ENCODE measurements at places on chromosomes 3 and 15.

DNA sequence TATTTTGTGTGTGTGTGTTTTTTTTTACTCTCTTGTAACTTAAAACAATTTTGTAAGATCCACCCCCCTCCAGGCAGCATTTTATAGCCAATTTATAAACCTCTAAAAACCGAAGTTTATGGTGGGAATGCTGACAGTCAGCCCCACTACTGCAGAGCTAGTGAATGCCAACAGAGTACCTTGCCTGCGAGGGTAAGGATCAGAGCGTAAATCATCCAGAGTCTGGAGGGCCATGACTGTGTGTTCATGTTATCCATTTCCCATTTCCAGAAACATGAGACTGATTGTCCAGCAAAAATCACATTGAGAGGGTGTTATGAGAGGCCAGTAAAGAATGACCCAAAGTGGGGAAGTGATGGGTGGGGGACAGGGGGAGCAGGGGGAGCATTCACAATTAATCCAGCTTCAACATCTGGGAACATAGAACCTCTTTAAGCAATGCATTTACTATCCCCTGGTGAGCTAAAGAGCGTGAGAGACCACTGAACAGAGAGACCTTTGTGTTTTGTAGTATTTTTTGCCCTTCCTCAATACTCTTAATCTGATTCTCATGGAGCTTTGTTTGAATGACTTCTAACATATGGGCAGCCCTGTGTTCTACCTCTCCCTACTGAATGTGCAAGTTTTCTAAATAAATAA is 464.5 kb downstream of the RBMS3 start:
- DNase-seq = peak; percentile 81

DNA sequence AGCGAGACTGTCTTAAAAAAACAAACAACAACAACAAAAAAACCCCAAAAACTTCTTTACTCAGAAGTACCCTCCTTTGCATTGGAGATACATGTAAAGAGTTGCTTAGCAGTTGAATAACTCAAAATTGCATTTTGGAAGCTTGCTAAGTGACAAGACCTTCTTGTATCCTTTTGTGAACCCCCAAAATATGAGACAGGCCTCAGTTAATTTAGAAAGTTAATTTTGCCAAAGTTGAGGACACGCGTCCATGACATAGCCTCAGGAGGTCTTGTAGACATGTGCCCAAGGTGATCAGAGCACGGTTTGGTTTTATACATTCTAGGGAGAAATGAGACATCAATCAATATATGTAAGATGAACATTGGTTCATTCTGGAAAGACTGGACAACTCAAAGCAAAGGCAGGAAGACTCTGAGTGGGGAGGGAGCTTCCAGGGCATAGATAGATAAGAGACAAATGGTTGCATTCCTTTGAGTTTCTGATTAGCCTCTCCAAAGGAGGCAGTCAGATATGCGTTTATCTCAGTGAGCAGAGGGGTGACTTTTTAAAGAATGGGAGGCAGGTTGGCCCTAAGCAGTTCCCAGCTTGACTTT is 1.7 kb upstream of the ARF4 start:
- DNase-seq = no peak

GRCh38 chr3:77795013-77795412 is 755.1 kb downstream of the ROBO2 start:
- DNase-seq = no peak

GRCh38 chr3:182393151-182393550 is 400.2 kb upstream of the ATP11B start:
- DNase-seq = no peak

DNA sequence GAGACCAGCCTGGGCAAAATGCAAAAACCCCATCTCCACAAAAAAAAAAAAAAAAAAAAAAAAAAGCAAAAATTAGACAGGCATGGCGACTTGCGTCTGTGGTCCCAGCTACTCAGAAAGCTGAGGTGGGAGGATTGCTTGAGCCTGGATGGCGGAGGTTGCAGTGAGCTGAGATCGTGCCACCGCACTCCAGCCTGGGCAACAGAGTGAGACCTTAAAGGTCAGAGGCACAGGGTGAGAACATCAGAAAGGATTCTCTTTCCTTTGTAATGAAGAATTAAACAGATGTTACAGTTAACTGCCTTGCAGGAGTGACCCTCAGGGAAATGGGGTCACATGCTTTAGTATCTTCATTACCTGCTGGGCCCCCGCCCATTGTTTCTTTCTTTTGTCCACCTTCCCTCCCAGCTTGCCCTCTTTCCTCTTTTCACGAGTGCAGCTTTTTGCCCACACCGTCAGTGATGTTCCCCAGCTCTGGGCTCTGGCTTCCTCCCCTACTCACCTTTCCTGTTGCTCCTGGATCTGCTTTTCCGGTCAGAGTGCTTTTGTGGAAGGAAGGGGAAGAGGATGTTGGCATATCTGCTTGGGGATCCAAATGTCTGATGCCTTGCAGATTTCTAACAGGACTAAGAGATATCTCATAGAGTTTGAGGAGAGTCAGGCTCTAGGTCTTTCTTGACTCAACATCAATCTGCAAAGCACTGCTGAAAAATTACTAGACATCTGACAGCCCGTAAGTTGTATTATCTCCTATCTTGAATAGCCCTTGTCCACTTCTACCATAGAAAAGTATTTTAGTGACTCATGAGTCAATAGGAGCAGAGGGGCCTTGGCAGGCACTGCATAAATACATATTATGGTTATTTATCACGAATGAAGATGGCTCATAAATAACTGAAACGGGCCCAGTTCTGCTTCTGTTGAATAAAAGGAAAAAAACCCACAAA is 35.6 kb upstream of the NDUFB4 start:
- DNase-seq = no peak

- DNase-seq = no peak
Measured at GRCh38 chr15:90889313-90889730, 5.0 kb downstream of the FES start.

DNA sequence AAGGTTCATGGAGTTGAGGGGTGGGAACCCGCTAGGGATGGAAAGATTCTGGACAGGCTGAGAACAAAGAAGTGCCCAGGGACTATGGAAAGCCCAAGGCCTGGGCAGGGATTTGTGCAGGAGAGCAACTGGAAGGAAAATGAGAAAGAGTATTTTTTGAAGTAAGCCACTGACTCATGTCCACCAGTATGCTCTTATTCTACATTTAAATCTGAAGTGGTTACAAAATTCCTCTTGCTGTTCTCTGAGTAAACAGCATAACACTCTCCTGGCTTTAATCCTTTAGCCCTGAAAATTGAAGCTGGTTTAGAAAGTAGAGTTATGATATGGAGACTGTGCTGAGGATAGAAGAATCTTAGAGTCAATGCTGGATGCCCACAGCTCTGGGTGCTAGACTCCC is 165.2 kb downstream of the ISL2 start:
- DNase-seq = no peak

DNA sequence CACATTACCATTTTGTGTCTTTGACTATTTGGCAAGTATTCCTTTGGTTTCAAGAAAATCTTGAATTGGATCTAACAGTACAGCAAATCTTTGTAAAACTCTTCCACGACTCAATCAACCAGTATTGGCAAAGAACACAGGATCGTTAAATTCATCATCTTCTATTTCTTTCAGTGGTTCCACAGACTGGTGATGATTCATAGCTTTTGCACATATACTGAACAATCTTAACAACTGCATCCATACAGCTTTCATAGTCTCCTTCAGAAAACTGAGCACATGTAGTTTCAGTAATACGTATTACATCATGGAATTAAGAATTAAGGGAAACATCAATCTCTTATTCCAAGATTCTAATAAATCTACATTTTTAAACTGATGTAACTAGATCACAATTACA is 91.6 kb upstream of the LIPC start:
- DNase-seq = no peak

DNA sequence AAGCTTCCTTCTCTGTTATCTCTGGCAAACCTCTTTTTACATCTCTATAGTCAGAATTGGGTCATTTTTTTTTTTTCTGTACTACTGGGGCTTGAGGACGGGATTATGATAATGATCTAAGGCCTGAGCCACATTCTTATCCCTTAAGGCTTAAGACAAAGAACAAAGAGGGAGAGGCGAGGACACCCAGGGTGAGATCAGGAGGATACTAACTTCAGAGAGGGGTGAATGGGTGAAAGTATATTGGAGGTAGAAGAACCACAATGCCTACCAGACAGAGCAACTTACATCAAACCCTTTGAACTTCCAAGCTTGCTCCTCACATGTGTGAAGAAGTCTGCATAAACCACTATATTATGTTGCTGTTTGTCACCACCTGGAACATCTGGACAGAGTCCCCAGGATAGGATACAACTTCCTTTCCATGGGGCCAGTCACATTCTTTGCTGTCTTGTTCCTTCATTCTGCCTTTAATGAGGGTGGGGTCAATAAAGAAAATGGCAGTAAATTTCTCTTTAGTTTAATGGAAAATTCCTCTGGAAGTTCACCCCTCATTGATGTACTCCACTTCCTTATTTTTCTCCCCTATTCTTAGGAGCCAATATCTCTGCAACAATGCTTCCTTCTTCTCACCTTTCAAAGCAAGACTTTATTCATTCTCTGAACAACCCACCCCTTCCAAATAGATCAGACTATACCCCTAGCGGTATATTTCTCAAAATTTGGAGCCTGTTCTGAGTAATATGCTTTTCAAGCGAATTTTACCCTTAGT is 9.1 kb upstream of the PDCD6IP start:
- DNase-seq = no peak

DNA sequence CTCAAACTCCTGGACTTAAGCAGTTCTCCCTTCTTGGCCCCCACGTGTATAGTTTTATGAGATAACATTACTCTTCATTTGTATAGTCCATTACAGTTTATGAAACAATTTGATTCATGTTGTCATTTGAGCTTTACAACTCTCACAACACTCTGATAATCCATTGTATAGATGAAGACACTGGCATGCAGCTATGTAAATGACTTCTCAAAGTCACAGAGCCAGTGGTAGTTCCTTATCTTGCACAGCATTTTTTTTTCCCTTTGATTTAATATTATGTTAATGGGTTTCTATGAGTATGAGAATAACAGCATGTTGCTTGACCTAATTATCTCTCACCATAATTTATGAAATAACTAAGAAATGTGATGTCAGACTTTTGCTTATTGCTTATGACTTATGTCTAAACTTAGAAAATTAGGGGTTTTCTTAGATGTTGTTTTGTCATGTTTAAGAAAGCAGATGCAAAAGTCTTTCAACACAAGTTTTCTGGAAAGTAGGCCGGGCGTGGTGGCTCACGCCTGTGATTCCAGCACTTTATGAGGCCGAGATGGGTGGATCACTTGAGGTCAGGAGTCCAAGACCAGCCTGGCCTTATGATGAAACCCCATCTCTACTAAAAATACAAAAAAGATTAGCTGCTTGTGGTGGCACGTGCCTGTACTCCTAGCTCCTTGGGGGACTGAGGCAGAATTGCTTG is 13.3 kb downstream of the VPS8 start:
- no peak for DNase-seq

- no peak for DNase-seq
Measured at GRCh38 chr3:178445139-178445538, 91.1 kb upstream of the KCNMB2 start.

Measured in COLO829 (cell line).